Spinal cord (tissue), 10 donors: ENCODE measurements at places on chromosomes 2 and 18.
A peak's percentile ranks its signal among the peaks of the same experiment; 100 is the strongest.

DNA sequence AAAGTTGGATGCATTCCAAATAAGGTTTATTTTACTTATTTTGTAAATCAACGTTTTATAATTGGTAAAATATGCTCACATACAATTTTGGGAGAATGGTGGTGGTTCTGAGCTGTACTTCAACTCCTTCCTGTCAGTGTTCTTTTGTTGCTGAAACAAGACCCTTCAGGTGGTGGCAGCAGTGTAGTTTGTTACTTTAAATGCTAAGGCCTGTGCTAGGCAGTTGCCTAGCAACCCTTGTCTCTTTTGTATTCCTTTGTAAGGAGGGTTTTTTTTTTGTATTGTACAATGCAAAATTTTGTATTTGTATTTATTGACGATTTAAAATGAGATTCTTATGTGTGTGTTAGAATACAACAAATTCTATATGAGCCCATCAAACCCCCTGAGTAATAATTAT lies 166.0 kb upstream of the FAM98A start:
- peak; percentile 77 for DNase-seq

DNA sequence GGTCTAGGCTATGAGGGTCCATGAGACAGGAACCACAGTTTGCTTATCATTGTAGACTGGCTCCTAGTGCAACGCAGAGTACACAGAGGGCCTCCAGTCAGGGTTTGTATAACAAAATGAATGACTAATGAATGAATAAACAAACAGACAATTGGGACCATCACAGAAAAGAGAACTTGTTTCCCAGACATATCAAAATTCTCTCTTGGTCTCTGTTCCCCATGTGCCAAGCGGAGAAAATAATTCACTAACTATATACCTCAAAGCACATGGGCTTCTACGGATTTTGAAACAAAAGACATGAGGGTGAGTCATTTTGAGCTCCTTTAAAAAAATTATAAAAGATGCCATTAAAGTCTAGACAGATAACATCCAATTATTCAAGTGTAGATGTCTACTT lies 28.0 kb downstream of the INO80C start:
- DNase-seq, result no peak

GRCh38 chr2:232349546-232349945 lies 29.0 kb upstream of the ALPP start:
- DNase-seq, result no peak

DNA sequence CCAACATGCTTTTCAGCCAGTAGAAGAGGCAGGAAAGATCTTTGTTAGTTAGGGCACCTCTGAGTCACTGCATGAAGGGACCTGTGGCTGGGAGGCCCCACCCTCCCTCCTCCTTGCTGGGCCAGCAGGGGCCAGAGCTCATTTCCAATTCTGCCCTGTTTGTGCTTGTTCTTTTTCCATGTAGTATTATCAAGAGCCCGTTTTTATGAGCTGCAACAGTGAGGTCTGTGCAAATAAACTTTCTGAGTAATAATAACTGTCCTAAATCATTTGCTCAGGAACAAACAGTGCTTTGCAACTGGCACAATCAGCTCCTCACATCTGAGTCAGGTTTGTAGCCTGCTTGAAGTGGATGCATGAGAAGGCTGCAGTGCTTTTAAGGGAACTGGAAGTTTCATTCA lies 128.0 kb downstream of the ARL4C start:
- DNase-seq, result no peak

DNA sequence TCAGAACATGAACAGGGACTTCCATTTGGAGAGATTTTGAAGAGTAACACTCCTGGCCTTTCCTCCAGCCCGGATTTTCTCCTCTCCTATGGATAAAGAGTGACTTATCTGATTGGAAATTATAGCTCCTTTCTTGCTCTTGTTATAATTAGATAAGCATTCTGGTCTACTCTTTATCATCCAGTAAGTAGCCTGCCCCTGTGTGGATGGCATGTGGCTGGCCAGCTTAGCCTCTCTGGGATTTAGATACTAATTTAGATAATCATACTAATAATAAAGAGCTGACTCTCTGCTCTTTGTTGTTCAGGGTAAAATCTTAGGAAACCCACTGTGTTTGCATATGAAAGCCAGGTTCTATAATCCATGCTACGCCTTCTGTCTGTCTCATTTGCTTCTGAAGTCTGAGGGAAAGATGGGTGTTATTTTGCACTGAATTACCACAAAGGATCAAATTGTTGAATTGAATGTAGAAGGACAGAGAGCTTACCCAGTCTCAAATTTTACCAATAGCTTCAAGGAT lies 438.8 kb downstream of the SPAG16 start:
- DNase-seq, result no peak

GRCh38 chr2:5121121-5121520 lies 571.1 kb upstream of the SOX11 start:
- DNase-seq, result no peak

DNA sequence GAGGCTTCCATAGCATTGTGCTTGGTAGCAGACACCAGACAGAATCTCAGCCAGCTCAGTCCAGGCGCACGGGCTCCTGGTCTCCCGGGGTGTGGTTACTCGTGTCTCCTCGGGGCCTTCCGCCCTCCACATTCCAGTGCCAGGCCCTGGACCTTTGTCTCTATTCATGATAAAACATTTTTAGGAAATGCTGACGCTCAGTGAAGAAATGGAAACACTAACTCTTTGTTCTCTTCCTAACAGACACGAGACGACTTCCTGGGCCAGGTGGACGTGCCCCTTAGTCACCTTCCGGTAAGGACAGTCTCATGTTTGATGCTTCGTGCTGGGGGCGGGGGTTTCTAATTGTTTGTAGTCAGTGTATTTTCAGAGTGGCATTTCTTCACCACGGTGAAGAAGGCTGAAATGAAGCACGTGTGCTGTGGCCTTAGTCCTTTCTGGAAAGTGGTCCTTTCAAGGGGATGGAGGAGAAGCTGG lies 271.8 kb downstream of the NEDD4L start:
- DNase-seq, result no peak

GRCh38 chr18:23143016-23143814 lies 7.9 kb downstream of the CABLES1 start:
- no peak for DNase-seq

GRCh38 chr2:143176606-143177005 lies 47.4 kb downstream of the ARHGAP15 start:
- no peak for DNase-seq

DNA sequence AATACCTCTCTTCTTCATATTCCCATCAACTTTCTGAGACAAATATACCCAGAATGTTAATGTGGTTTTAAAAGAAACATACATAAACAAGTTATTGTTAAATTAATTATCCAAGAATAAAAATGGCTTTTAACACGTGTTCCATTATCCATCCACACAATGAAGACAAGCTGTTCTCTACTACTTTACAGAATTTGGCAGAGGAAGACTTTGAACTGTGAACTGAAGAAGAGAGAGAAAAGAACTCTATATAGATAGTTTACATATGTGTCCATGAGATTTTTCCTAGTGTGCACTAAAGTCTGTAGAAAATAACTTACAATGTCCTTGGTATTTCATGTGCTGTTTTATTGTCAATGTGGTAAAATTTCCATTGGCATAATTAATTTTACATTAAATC lies 207.0 kb upstream of the COL3A1 start:
- no peak for DNase-seq

DNA sequence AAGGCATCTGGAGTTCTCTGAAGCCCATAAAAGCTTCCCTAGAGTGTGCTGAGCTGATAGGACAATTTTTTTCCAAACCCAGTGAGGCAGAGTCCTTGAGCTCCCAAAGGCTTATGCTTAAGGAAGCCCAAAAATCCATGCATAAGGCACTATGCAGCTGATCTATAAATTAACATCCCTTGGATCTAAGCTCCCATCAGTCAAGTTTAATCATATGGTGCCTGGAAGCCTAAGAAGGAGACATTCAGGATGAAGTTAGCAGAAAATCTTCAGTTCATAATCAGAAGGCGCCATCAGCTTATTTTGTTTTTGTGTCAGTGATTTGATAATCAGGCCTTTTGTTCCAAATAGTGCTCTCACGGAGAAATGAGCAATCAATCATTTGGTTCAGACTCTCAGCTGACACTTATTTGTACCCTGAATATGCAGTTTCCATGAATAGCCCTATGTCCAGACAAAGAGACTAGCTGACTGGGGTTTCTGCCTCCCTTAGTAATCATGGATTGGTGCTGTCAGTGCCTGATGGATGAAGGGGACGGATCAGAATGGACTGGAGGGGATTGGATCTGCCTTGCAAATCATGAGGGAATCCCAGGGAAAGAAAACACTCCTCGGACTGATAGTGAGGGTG lies 464.8 kb upstream of the RGPD4 start:
- peak; percentile 46 for DNase-seq

DNA sequence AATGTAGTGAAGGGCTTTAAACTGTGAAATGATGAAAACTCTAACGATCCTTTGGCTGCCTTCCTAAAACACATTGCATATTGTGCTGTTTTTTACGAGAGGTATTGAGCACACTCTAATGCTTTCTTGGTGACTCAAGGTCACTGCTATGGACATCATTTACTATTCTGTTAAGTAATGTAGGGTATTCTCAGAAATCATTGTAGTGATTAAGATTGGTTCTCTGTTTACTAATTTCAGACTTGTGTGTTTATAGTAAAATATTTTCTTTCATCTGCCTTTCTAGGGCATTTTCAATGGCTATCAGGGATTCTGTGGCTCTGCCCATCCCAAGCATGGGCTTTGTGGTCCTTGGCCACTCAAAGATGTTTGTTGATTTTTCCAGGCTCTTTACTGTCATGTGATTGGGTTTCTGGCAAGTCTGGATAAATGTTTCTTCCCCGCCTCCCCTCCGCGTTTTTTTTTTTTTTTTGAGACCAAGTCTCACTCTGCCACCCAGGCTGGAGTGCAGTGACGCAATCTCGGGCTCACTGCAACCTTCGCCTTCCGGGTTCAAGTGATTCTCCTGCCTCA lies 29.3 kb downstream of the UBE2F start:
- no peak for DNase-seq

DNA sequence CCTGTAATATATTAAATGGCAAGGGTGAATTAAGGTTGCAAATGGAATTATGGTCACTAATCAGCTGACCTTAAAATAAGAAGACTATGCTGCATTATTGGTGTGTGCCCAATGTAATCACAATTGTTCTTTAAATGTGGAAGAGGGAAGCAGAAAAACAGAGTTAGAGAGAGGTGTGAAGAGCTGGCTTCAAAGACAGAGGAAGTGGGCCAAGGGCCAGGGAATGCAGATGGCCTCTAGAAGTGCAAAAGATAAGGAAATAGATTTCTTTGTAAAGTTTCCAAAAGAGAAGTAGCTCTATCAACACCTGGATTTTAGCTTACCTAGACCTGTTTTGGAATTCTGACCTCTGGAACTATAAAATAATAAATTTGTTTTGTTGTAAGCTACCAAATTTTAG lies 276.0 kb downstream of the LRRTM1 start:
- DNase-seq, result no peak

DNA sequence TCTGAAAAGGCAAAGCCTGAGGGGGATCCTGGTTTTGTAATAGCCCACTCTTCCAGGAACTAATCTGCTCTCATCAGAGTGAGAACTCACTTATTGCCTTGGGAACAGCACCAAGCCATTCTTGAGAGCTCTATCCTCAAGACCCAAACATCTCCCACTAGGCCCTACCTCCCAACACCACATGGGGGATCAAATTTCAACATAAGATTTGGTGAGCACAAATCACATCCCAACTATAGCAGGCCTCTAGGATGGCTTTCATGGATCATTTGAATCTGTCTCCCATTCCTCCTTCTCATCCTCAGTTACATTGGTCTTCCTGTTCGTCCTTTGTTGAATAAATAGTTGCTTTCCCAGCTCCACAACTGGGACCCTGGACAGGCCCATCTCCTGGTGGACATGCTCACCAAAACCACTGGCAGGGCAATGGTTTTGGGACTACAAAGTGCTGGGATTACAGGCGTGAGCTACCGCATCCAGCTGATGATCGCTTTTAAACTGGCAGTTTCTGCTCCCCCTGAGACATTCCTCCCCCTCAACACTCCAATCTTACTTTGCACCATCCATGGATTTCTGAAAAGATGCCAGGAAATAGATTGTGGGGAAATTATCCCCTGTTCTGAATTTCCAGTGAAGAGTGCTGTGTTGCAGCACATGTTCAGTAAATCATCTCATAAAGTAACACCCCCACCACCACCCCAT lies 42.6 kb downstream of the MCFD2 start:
- DNase-seq, result no peak

- DNase-seq, result no peak
Observed at GRCh38 chr2:60965499-60965785, 52.1 kb upstream of the PEX13 start.

DNA sequence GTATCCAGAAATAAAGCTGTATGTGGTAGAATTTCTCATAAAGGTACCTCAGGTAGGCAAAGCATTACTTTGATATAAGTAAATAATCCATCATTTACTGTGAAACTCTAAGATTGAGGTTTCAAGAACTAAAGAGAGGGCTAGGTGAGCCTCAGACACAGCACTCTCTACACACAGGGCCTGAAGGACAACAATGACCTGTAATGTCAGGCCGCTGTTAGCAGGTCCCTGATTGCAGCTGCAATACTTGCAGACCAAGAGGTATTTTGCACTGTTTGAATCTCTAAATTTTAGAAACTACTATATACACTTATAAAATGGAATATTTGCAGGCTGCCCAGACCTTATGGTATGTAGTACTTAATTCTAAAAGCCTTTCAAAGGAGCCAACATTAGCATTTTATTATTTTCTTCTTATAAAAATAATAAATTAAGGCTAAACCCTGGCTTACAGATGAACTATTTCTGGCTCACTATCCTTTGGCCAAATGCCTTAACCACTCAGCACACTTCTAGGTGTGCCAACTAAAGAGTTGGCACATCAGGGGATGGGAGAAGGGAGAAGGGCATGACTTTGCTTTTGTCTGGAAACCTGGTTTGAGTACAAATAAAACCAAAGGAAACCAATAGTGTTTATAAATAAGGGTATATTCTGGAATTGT lies 66.7 kb upstream of the SLC39A10 start:
- DNase-seq, result no peak

GRCh38 chr2:203586206-203586605 lies 51.1 kb upstream of the RAPH1 start:
- no peak for DNase-seq

DNA sequence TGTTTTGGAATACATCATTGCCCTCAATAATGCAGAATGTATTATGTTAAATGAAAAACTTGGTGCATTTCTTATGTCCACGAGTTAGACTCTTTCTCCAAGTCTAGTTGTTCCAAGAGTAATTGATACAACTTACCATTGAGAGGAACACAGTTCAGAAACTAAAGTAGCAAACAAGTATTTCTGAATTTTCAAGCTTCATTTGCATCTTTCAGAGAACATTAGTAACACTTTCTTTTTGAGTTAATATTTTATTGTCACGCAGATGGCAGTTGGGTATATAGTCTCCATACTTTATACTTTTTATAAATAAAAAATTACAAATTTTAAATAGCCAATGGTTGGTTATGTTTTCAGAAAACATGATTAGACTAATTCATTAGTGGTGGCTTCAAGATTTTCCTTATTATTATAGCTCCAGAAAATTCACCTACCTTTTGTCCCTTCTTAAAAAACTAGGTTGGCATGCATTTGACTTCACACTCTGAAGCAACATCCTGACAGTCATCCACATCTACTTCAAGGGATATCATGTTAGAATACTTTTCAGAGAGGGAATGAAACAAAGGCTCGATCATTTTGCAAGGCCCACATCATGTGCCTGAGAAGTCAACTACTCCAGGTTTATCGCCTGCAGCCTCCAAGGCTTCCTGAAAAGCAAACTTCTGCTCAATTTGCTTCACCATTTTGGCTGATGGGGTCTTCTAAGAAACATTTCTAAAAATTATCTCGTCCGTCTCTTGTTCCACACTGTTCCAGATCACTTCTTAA lies 29.9 kb downstream of the LYPD6B start:
- no peak for DNase-seq

- DNase-seq, result no peak
Observed at GRCh38 chr2:163888591-163888990, 152.8 kb upstream of the FIGN start.

- DNase-seq, result no peak
Observed at GRCh38 chr2:206080927-206081326, 5.0 kb downstream of the INO80D start.
